ENCODE measurements at places on chromosomes 11 and 22.

- DNase-seq, result no peak
- H3K4me1 ChIP-seq, result no peaks in the 10 kb centered on the region
- no peaks in the 10 kb centered on the region for H3K27me3 ChIP-seq
- H3K36me3 ChIP-seq, result no peaks in the 10 kb centered on the region
Measured at GRCh38 chr11:92919048-92919447, 50.4 kb upstream of the MTNR1B start.

DNA sequence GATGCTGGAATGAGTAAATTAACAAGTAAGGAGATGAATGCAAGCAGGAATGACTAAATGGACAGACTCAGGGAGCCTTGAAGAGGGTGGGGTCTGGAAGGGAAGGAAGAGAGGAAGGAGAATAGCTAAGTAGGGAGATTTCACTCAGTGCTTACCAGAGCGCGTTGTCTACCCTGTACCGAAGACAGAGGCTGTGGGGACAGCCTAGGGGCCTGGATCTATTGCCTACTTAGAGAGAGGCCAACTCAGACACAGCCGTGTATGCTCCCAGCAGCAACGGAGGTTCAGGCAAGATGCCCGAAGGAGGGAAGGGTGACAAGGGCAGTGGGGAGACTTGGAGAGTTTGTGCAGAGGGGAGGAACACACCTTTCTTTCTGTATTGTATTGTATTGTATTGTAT is at the start of gene FOLR2:
Gene FOLR2 (plus strand): TSS at position 157 of the 400 bp plus-strand sequence. CDS start 1,791 bp downstream, outside the sequence.
- H3K36me3 ChIP-seq, result no peaks in the 10 kb centered on the region
- H3K4me1 ChIP-seq, result no peaks in the 10 kb centered on the region
- H3K27ac ChIP-seq, result no peak within 1 kb of the TSS

GRCh38 chr11:13105237-13105844 is 96.2 kb downstream of the RASSF10 start:
- H3K27me3 ChIP-seq, result no peaks in the 10 kb centered on the region
- no peak overlapping the region for H3K27ac ChIP-seq
- H3K4me3 ChIP-seq, result no peak overlapping the region

DNA sequence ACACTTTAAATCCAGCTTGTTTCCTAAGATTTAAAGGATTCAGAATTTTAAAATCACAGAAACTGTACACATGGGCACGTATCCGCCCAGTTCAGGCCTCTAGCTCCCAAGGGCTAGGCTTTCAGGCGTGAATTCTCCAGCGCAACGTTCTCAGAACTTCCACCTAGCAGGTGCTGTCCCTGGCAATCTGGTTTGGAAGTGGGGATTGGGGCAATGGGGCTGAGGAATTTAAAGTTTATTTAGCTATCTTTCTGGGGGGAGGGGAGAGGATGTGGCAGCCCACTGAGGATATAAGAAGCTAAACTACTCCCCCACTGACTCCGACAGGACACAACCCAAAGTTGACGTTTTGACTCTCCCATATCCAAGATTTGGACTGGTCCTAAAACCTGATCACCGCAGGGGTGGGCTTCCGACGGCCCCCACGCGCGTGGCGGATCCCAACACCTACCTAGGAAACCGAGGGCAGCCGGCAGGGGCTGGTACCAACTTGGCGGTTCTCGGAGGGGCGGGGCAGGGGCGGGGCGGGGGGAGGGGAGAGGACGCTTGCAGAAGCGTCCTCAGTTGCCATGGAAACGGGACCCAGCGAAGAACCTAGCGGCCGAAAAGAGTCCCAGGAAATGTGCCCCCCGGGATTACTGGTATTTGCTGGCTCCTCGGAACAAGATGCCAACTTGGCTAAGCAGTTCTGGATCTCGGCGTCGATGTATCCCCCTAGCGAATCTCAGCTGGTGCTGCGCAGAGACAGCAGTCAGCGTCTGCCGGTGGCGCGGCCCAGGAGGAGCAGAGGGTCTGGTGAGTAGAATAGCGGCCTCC is at the start of gene HOATZ:
Gene HOATZ (plus strand): TSS at position 563 of the 816 bp plus-strand sequence. CDS start 7 bp downstream, at position 570.
- peaks cover 6% of the 10 kb centered on the region for H3K4me1 ChIP-seq
- peaks cover 3% of the 10 kb centered on the region for H3K27me3 ChIP-seq
- H3K27ac ChIP-seq, result no peak within 1 kb of the TSS
- H3K36me3 ChIP-seq, result no peaks in the 10 kb centered on the region

GRCh38 chr11:83011333-83012167 is 60.1 kb downstream of the RAB30 start:
- no peak overlapping the region for H3K4me3 ChIP-seq

DNA sequence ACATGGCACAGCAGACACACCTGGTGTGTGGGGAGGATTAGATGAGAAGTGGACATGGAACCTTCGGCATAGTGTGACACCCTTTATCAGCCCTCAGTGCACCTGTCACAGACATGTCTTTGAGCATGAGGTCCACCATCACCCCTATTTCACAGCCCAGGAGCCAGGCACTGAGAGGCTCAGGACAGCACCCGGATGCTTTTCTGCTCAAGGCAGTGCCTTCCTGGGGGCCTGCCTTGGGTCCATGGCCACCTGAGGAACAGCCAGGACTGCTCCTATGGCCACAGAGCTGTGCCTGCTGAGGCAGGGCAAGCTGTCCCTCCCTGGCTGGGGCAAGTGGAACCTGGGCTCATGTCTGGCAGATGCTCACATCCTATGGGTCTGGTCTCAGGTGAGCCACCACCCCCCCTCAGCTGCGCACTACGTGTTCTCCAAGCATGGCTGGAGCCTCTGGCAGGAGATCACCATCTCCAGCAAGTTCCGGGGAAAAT is 75.8 kb downstream of the MORC2 start:
- no peaks in the 10 kb centered on the region for H3K4me1 ChIP-seq
- H3K4me3 ChIP-seq, result no peak overlapping the region
- DNase-seq, result no peak
- H3K27ac ChIP-seq, result no peak overlapping the region
- H3K27me3 ChIP-seq, result no peaks in the 10 kb centered on the region
- H3K36me3 ChIP-seq, result no peaks in the 10 kb centered on the region
